Smooth muscle cell of the coronary artery (primary cell): ENCODE measurements at places on chromosomes 3 and 15. TPM values are rescaled to one million over a fixed set of nuclear protein-coding genes. Genes with fewer than 3 reads are reported as not detected.

The SEMA6D gene
- 2.3 and 14.9 TPM in 2 replicates for total RNA-seq

The IGSF11 gene
- total RNA-seq: 0.08 and 0.12 TPM in 2 replicates

The DUOXA2 gene
- total RNA-seq: not detected in 2 replicates

The SLC30A4 gene
- 6.2 and 7.8 TPM in 2 replicates for total RNA-seq

The CTSH gene
- total RNA-seq: 3.1 and 11.1 TPM in 2 replicates

The P2RY1 gene
- 0.08 and 0.35 TPM in 2 replicates for total RNA-seq

The TRAT1 gene
- total RNA-seq: not detected in 2 replicates

The CYP11A1 gene
- 0.15 TPM in 1 of 2 replicates, not detected in the other for total RNA-seq

The GOLGA6B gene
- not detected in 2 replicates for total RNA-seq
